Stimulated activated CD8-positive, alpha-beta memory T cell treated with anti-CD3 and anti-CD28 coated beads, Interleukin-7, amount 100 ng/mL, for 4 hours (primary cell): ENCODE measurements at places on chromosomes 1 and 21.
A peak's percentile ranks its signal among the peaks of the same experiment; 100 is the strongest.

GRCh38 chr1:91335603-91336002 is 69.0 kb downstream of the HFM1 start:
- no peak for DNase-seq

- DNase-seq: no peak
Measured at GRCh38 chr21:20999659-21000058, 1.4 kb downstream of the NCAM2 start.

DNA sequence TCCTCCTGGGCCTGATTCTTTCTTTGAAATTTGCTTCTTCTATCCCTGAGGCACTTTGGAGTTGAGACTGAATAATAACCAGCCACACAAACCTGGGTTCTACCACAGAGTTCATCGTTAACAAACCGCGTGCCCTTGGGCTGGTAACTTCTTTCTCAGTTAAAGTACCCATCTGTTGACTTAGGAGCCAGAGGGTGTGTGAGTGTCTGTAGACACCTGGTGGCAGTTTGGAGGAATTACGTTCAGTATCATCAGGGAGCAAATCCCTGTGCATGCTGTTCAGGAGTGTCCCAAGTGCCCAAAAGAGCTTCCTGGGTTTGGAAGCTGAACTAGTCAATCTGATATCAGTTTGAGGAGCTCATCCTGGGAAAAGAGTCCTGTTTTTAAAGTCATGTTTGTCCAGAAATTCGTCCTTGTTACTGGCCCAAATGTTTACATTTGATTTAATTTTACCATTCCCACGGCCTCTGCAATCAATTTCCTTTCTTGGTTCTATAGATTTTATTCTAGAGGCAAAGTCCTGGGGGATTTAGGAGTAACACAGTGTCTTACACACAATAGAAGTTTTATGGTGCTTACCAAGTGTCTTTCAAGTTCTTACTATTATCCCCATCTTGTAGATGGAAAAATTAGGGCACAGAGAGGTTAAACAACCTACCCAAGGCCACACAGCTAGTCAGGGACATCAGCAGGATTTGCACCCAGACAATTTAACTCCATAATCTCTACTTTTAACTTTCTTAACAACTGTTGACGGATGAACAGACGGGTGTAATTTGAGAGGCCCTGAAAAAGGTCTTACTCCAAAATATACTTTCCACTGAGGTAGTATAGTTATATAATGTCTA is 26.7 kb upstream of the RPTN start:
- peak; percentile 1 for DNase-seq

GRCh38 chr1:53162621-53163020 is 20.2 kb upstream of the SLC1A7 start:
- no peak for DNase-seq

GRCh38 chr1:169129109-169129784 is 22.8 kb downstream of the ATP1B1 start:
- no peak for DNase-seq

- DNase-seq: no peak
Measured at GRCh38 chr1:11134251-11134897, 34.7 kb upstream of the EXOSC10 start.
